ENCODE measurements at places on chromosomes 2 and 18.
A peak's percentile ranks its signal among the peaks of the same experiment; 100 is the strongest.

GRCh38 chr18:79587226-79587741, 92.3 kb upstream of the CTDP1 start:
- no peak for DNase-seq

GRCh38 chr2:22887845-22888244, 497.1 kb upstream of the KLHL29 start:
- DNase-seq, result no peak

- no peak for DNase-seq
These were observed 349.6 kb downstream of the ARL6IP6 start for GRCh38 chr2:153068052-153068451.

DNA sequence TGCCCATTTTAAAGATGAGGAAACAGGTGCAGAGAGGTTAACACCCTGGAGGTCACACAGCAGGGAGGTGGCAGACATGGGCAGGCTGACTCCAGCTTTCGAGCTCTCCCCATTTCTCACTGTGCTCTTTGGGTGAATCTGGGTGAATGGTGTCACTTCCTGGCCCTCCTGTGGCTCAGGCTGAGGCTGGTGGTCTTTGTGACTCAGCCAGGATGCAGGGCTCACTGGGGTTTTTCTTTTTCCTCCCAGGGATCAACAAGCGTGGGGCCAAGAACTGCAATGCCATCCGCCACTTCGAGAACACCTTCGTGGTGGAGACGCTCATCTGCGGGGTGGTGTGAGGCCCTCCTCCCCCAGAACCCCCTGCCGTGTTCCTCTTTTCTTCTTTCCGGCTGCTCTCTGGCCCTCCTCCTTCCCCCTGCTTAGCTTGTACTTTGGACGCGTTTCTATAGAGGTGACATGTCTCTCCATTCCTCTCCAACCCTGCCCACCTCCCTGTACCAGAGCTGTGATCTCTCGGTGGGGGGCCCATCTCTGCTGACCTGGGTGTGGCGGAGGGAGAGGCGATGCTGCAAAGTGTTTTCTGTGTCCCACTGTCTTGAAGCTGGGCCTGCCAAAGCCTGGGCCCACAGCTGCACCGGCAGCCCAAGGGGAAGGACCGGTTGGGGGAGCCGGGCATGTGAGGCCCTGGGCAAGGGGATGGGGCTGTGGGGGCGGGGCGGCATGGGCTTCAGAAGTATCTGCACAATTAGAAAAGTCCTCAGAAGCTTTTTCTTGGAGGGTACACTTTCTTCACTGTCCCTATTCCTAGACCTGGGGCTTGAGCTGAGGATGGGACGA, 13.2 kb downstream of the ITM2C start:
- no peak for DNase-seq

DNA sequence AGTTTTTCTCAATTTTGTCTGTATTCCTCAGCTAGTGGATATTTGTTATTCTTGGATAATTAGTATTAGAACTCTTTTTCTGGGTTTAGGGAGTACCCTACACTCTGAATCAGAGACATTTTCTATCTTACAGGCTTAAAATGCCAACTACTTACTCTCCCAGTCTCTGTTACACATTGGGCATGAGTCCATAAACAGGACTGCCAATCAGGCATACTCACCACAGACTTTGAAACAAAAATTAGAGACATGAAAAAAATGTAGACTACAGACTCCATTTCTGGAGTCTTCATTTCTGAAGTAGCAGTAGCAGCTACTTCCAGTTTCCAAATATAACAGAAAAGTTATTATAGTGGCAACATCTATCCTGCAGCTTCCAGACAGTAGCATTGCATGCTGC, 279.7 kb downstream of the MBD5 start:
- no peak for DNase-seq

- no peak for DNase-seq
These were observed 17.5 kb downstream of the C18orf63 start for GRCh38 chr18:74333091-74333490.

GRCh38 chr2:11128243-11128951, 26.9 kb upstream of the SLC66A3 start:
- no peak for DNase-seq

DNA sequence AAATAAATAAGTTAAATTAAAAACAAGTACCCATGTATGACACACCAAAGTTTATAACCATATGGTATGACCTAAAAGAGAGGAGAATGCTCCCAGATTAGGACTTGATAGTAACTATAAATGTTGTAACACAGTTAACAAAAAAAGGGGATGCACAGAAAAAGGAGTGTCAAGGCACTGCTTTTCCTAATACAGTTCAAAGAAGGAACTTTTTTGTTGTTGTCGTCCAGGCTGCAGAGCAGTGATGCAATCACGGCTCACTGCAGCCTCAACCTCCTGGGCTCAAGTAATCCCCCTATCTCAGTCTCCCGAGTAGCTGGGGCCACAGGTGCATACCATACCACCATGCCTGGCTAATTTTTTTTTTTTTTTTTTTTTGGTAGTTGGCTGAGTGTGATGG, 2.7 kb downstream of the NARS1 start:
- no peak for DNase-seq

DNA sequence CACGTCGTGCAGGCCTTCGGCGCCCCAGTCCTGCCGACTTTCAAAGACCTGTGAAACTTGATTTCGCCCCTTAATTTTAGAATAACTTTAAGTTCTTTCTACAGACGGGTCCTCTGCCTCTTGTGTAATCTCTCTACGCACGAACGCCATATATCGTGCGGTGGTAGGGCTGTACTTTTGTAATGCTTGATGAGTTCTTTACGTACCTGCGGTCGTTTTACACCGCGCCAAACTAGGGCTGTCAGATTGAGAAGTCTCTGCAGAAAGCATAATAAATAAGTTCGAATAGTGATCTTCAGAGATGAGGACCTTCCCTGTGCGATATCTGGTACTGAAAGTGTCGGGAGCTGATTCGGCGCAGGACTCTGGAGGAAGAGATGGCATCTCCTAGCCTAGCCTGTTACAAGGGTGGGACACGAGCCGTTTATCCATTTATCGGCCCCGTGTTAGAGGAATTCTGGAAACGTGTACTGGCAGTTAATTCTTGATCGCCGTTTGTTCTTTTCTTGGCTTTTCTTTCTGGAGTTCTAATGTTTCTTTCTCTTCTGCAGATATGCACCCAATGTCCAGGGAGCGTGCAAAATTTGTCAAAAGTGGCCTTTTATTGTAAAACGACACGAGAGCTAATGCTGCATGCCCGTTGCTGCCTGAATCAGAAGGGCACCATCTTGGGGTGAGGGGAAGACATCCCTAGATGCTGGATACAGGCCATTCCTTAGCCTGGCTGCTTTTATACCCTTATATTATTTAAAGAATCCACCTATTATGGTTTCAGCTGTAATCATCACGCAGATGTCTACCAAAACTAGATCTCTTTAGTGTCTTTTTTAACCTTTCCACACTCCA, 781 bp upstream of the SLC5A6 start:
- DNase-seq, result peak; percentile 33

- DNase-seq, result no peak
These were observed 213.9 kb downstream of the NDUFA10 start for GRCh38 chr2:239811111-239811781.

DNA sequence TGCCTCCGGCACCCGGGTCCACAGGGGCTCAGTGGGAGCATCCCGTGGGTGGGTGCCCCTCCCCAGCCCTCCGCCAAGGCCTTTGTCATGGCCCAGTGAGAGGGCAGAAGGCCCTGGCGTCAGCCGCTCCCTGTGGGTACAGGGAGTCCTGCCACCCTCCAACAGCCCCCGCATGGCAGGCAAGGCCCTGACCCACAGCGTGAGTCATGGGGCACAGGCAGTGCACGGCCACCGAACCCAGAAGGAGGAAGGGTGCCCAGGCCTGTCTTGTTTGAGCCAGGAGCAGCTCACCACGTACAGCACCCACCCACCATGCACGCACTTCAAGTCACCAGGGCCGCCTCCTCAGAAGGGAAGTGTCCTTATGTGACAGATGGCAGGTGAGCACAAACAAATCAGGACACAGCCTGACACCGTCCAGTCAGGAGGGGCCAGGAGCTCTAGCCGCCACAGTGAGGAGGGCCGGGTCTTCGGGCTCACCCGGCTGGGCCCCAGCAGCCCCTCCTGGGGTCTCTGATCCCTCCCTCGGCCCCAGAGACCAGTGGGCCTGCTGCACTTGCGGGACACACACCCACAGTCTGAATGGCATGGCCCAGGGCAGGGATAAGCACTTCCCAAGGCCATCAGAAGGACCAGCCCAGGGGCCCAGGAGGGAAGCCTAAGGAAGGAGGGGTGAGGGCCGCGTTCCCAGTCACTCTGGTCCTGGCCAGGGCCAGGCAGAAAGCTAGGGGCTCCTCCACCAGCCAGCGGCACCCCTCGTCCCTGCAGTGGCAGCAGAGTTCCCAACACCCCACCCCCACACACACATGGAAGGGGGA, 25.8 kb downstream of the BIN1 start:
- DNase-seq, result no peak

- DNase-seq, result no peak
These were observed 325.2 kb downstream of the DYSF start for GRCh38 chr2:71778514-71778913.

DNA sequence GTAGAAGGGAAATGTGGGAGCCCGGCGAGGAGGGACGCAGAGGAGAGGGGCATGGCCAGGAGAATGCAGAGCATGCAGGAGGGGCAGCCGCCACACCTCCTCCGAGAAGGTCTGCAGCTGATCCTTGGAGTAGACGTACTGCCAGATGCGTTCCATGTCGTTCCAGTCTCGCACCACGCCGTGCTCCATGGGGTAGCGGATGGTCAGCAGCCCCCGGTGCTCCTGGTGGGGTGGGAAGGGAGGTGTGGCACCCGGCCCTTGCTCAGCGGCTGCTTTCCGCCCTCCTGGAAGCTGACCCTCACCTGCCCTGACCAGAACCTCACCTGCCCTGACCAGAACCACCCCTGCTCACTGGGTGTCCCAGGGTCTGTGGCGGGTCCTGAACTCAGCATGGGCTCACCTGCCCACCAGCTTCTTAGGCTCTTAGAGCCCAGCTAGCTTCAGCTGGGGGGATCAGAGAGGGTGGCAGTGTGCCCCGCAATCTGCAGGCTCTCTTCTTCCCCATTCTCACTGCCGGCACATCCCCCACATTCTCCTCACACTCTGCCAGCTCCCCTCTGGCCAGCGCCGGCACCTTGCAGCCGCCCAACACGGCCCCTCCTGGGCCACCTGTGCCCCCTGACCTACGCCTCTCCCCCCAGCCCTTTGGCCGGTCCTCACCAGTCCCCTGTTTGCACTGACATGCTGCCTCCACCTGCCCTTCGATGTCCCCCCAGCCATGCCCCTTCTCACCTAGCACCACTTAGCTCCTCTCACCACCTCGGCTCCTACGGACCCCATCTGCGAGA, 4.4 kb downstream of the ACTR1B start:
- no peak for DNase-seq

DNA sequence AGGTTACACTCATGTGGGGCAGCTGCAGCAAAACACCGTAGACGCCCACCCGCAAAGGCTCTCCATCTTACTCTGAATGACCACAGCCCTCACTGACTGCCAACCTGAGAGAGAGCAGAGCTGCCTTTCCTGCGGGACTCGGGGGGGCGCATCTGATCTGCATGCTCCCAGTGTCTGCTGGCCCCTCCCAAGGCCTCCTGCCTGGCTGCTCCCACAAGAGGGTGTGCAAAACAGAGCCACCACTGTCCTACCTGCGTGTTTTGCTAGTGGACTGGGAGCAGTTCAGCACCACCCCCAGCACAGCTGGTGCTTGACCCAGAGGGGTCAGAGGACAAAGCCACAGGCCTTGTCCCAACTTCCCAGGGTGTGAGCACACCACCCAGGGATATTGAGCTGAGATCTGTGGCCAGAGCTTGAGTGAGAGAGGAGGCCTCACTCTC, 76.4 kb downstream of the MYO3B start:
- DNase-seq, result no peak

DNA sequence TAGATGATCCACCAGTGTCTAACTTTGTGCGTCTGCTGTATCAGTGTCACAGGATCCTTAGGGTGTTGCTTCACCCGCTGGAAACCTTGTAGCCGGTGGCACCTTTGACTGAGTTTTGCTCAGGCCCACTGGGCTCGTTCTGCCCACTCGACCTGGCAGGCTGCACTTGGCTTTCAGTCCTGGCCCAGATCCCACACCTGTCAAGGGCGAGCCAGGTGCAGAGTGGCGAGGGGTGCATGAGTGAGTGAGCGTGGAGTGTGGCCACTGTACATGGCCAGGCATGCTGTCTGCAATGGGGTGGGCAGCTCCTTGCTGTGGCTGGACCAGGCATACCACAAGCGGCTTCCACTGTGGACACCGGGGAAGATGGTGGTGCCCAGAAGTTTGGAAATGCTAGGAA, 179.0 kb downstream of the FAM210A start:
- no peak for DNase-seq

Measured in T-helper 1 cell (primary cell).